Stimulated activated memory B cell treated with anti-CD40 and anti-IgM and Interleukin-4, amounts not matched to agents 10 μg/mL and 1 μg/mL and 100 μg/mL, for 72 hours (primary cell): ENCODE measurements at places on chromosomes 3 and 15.

DNA sequence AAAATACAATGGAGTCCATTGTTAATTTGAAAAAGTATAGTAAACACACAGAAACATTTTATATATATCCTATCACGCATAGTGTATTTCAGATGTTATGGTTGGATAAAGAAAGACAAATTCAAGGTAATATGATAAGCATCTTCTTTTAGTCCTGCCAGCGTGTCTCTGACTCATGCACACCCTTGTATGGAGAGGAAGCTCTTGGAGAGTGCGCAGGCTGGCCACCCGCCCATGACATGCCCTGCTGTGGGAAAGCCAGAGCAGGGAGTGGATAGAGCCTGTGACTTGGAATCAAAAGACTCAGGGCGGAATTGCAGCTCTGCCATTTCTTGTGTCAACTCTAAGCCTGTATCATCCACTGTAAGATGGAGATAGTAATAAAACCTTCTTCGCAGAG, 23.0 kb upstream of the COPG1 start:
- no peaks in the 10 kb centered on the region for H3K27me3 ChIP-seq
- no peak overlapping the region for H3K4me3 ChIP-seq
- H3K36me3 ChIP-seq = no peaks in the 10 kb centered on the region
- ATAC-seq = no peak
- peaks cover 30% of the 10 kb centered on the region for H3K4me1 ChIP-seq

DNA sequence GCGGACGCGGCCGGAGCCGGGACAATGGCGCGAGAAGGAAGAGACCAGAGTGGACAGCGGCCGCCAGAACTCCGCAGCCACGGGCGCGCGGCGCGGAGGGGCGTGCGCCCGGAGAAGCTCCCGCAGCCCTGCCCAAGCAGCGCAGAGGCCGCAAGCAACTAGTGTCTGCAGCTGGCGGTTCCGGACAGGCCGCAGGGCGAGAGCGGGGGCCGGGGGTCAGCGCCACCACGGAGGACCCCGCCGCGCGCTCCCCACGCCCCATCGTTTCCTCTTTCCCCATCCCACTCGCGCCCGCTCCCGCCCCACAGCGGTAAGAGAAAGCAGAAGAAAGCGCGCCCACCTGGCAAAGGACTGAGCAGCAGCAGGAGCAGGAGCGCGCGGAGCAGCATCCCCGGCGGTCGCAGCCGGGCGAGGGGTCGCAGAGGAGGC, 440 bp downstream of the PRTG start:
- H3K36me3 ChIP-seq = no peaks in the 10 kb centered on the region
- peak; percentile 20 for ATAC-seq
- peaks cover 20% of the 10 kb centered on the region for H3K27me3 ChIP-seq
- peaks cover 5% of the 10 kb centered on the region for H3K4me1 ChIP-seq
- peak overlapping the region; percentile 77 for H3K4me3 ChIP-seq

- H3K27ac ChIP-seq = no peak overlapping the region
- ATAC-seq = no peak
- no peaks in the 10 kb centered on the region for H3K27me3 ChIP-seq
These were observed 103.0 kb downstream of the ZNF385D start for GRCh38 chr3:21647961-21648360.

- no peaks in the 10 kb centered on the region for H3K4me1 ChIP-seq
- H3K27me3 ChIP-seq = no peaks in the 10 kb centered on the region
- peaks cover 40% of the 10 kb centered on the region for H3K36me3 ChIP-seq
- no peak overlapping the region for H3K27ac ChIP-seq
- H3K4me3 ChIP-seq = no peak overlapping the region
These were observed 25.8 kb downstream of the C3orf33 start for GRCh38 chr3:155780291-155780690.

- peaks cover 8% of the 10 kb centered on the region for H3K4me1 ChIP-seq
- H3K27me3 ChIP-seq = peaks cover 32% of the 10 kb centered on the region
- H3K27ac ChIP-seq = peak overlapping the region; percentile 62
- H3K4me3 ChIP-seq = no peak overlapping the region
These were observed 51.0 kb upstream of the MYZAP start for GRCh38 chr15:57540736-57541135.

DNA sequence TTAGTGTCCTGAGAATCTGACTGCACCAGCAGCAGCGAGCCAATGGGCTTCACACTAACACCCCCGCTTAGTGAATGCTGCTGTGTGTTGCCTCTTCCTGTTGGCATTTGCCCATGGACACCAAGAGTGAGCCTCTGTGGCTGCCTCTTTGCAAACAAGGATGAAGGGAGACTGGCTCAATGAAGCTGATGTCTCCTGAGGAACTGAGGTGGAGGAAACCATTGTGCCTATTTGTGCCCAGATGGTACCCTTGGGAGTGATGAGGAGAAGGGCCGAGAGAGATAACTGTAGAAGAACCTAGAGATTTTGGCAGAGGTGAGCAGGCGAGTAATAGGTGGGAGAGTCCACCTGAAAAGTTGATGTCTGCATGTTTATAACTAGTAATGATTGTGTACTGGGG, 51.2 kb downstream of the IL20RB start:
- H3K4me3 ChIP-seq = no peak overlapping the region
- H3K27ac ChIP-seq = no peak overlapping the region
- no peaks in the 10 kb centered on the region for H3K36me3 ChIP-seq
- no peaks in the 10 kb centered on the region for H3K27me3 ChIP-seq
- ATAC-seq = no peak

DNA sequence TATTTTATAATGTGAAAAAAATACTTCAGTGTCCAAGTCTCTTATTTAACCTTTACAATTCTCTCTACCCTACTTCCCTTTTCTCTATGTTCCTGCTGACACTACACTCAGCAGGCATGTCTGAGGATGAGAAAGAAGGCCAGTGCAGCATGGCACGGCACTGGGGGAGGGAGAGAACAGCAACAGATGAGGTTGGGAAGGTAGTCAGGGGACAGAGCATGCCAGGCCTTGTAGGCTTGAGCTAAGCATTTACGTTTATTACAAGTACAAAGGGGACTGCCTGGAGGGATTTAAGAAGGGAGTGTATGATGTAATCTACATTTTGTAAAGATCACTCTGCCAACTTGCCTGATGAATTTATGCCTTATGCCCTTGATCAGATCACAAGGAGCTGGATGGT, 117.3 kb upstream of the WNT5A start:
- no peak overlapping the region for H3K4me3 ChIP-seq
- no peak overlapping the region for H3K27ac ChIP-seq
- no peaks in the 10 kb centered on the region for H3K36me3 ChIP-seq
- no peak for ATAC-seq
- no peaks in the 10 kb centered on the region for H3K4me1 ChIP-seq

DNA sequence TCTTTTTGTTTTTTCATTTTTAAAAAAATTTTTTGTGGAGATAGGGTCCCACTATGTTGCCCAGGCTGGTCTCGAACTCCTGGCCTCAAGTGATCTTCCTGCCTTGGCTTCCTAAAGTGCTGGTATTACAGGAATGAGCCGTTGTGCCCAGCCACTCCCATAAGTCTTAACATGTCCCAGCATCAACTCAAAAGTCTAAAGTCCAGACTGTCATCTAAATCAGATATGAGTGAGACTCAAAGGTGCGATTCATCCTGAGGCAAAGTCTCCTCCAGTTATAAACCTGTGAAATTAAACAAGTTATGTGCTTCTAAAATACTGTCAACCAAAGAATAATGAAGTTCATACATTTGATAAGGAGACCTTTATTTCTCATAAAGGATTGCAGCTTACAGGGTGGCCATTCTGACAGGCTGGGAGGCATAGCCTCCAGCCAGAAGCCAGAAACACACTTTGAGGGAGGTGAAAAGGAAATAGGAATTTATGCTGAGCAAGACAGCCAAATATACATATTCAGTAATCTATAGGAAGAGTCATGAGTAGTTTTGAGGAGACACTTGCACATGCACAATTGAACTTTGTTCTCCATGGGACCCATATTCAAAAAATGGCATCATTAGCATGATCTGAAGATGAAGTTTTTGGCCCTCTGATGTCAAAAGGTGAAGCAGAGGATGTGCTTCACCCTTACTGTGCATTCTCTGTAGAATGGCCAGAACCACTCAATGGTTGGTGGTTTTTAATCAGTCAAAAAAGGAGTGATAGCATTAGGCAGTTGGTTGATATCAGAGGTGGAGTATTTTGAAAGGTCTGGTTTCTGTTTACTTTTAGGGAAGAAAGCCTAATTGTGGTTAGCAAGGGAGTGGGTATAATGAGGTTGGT, 11.0 kb upstream of the ZNF662 start:
- H3K36me3 ChIP-seq = no peaks in the 10 kb centered on the region
- no peak for ATAC-seq
- H3K27ac ChIP-seq = no peak overlapping the region
- no peaks in the 10 kb centered on the region for H3K4me1 ChIP-seq
- H3K4me3 ChIP-seq = no peak overlapping the region
- peaks cover 16% of the 10 kb centered on the region for H3K27me3 ChIP-seq
